ENCODE measurements at places on chromosomes 5 and 9.

DNA sequence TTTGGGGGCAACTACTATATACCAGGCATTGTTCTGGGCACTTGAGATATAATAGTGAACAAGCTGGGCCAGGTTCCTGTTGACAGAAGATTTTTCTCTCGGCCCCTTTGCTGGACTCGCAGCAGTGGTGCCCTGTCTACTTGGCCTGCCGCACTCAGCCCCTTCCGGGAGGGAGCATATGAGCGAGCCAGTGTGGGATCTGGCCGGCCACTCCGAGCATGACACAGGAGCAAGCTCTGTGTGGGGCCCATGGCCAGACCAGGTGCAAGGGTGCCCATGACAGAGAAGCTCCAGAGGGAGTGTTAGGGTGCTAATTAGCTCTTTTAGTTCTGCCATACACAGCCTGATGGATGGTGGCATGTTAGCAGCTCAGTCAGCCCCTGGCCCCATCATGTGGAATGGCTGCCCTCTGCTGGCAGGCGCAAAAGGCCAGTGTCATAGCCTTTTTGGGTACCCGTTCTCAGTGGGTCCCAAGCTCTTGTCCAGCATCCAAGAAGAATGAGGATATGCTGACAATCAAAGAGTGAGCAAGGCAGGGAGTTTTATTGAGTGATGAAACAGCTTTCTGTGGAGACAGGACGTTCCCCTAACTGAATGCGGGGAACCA is 9.3 kb upstream of the KIF4B start:
- no peak for DNase-seq

- no peak for DNase-seq
Observed at GRCh38 chr5:6328173-6328572, 50.2 kb downstream of the MED10 start.

- DNase-seq = no peak
Observed at GRCh38 chr5:170747357-170747756, 36.2 kb upstream of the GABRP start.

DNA sequence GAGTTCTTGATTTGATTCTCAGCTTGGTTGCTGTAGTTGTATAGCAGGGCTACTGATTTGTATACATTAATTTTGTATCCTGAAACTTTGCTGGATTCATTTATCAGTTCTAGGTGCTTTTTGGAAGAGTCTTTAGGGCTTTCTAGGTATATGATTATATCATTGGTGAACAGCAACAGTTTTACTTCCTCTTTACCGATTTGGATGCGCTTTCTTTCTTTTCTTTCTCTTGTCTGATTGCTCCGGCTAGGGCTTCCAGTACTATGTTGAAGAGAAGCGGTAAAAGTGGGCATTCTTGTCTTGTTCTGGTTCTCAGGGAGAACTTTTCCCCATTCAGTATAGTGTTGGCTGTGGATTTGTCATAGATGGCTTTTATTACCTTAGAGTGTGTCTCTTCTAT is 158.9 kb downstream of the SAXO1 start:
- no peak for DNase-seq

DNA sequence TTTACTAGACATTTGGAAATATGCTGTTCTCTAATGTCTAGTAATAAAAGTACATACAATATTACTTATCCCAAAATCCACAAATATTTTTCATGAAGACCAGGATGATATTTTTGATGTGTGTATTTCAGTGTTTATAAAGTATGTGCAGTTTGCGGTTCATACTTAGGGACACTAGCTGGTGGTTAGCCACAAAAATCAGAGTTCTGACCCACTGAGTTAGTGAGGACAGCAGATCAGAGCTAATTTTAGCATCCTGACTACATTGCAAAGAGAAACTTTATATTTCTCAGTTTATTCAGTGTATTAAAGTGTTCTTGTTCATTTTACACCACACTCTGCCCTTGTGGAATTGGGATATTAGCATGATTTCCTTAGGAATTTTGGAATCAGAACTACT is 655.3 kb downstream of the HTR1A start:
- no peak for DNase-seq

Data from activated CD4-positive, CD25-positive, alpha-beta regulatory T cell treated with anti-CD3 and anti-CD28 coated beads, Interleukin-2, amount 50 U/mL, for 16 hours (primary cell).